ENCODE measurements at places on chromosomes 12 and 14.

GRCh38 chr14:24234095-24235005, 1.6 kb downstream of the GMPR2 start:
- no peak for DNase-seq

GRCh38 chr14:101188571-101188915, 285.0 kb upstream of the RTL1 start:
- no peak for DNase-seq

- peak; percentile 91 for DNase-seq
These were observed 102.8 kb downstream of the TGFB3 start for GRCh38 chr14:75879031-75879430.

- peak; percentile 46 for DNase-seq
These were observed 184.4 kb upstream of the EEA1 start for GRCh38 chr12:93113317-93114006.

DNA sequence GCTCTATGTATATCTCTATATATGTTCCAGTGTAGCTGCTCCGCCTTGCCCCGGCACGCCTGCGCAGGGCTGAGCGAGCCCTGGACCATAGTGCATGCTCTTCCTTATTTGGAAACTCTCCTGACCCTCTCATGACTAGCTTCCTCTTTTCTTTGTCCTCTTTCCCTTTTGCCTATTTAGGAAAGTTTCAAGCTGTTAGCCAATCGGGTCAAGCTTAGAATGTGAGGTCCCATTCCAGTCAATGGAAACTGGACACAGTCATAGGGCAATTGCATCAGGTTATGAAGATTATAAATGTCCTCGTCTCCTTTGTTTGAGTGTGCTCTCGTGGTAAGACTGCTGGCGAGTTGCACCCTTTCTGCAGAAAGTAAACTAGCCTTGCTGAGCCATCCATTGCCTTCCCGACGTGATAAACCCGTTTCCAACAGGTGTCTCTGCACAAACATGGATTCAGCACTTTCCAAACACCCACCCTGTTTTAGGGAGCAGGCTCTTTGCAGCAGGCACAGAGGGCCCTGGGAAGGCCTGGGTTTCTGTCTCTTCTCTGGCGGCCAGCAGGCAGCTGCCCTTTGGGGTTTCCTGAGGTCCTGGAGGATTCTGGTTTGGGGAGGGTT, 30.9 kb downstream of the CCDC92 start:
- DNase-seq = no peak

DNA sequence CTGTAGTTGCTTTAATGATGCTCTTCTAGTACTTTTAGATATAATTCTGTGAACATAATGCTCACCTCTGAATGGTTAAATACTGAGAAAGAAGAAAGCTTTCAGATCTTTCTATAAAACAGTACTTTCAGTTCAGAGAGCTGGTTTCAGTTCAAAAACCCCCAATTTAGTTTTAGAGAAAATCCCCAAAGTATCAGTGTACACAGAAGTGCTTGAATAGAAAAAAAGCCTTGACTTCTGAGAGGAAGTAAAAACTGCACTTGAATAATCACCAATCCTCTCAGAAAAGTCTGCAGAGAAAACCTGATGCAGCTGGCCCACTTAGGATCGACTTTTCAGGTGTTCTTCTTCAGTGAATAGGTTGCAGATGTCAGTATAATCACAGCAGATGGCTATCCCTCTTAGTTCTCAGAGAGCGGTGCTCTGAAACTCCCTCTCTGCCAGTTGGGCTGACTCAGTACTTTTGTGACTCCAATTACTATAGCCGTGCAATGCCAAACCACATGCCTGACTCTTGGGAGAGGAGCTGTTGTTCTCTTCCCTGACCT, 616.3 kb downstream of the LRFN5 start:
- peak; percentile 79 for DNase-seq

- DNase-seq = no peak
These were observed 5.4 kb upstream of the DPPA3 start for GRCh38 chr12:7705846-7706245.

DNA sequence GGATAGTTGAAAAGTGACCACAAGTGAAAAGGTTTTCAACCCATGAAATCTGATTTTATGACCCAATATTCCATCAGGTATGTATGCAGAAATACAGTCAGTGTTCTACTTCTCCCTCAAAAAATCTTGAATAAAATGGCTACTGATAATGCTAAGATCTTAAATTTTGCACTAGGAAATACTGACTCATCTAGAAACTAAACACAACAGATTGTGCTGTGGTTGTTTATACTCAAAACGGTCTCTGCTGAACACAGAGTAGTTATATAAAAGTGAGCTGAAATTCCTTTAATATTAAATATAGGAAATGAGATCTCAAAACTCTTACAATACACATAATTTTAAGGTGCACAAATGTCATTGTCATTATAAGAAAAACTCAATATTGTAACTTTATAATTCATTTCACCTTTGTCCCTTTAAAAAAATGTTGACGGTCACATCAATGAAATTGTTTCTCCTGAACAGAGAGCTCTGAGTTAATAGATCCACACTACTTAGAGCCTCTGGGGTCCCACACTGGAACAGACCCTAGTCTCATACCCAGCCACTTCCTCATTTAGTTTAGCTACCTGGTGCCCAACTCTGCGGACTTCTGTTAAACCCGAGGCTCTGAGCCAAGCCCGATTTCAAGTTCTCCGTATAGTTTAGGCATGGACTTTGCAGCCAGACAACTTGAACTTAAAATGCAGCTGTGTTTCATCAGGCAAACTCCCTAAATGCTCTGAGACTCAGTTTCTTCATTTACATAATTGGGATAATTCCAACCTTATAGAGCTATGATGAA, 9.3 kb downstream of the COCH start:
- DNase-seq = no peak

DNA sequence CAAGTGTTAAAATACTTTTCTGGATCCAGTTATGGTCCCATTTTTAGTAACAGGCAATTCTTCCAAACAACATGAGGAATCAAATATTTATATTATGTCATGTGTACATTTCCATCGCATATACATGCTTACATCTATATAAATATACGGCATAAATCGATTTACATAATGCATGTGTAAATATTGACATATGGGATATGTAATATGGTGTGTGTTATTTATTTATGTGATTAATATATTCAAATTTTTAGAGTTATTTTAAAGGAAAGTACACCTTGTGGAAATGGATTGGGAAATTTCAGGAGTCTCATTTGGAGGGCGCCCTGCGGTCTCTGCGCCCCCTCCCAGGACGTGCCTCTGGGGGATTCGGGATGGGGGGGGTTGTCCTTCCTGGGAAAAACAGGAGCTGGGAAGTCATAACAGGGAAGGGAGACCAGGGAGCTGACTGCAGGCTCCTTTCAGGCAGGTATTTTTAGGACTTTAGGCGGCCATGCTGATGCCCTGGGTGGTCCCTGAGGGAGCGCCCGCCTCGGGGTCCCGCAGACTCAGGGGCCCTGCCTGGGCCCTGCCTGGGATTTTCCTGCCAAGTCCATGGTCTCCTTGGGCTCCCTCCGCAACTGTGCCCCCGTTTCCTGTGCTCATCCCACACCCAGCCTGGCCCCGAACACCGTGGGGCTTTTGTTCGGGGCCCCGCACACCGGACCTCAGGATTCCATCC, 82.7 kb upstream of the SFSWAP start:
- no peak for DNase-seq

- no peak for DNase-seq
These were observed 46.4 kb downstream of the CRADD start for GRCh38 chr12:93723568-93723930.

DNA sequence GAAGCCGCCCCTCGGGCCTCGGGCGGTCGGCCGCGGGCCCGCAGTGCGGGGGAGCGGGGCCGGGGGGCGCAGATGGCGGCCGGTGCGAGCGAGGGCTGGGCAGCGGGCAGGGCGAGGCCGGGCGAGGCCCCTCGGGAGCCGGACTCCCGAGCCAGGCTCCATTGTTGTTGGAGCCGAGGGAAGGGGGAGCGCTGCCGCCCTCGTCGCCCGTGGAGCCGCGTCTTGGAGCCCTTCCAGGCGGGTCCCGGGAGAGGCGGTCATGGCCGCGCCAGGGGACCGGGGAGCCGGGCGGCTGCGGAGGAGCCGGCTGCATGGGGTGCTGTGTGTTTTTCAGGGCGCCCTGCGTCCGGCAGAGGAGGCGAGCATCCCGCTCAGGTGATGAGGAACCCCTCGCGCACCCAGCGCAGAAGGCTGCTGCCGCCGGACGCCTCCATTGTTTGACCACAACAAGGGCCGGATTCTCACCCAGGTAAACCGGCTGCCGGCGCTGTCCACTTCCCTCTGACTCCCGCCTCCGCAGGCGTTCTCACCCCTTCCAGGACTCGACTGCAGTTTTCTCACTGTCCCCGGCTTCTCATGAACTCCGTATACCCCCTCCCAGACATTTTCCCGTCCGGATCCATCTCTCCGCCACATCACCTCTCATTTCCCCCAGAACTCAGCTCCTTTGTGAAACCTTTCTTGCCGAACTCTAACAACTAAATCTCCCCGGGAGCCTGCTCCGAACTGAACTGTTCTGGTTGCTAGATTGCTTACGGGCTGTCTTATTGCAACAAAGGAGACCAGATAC, 732 bp downstream of the ZNF664 start:
- no peak for DNase-seq

DNA sequence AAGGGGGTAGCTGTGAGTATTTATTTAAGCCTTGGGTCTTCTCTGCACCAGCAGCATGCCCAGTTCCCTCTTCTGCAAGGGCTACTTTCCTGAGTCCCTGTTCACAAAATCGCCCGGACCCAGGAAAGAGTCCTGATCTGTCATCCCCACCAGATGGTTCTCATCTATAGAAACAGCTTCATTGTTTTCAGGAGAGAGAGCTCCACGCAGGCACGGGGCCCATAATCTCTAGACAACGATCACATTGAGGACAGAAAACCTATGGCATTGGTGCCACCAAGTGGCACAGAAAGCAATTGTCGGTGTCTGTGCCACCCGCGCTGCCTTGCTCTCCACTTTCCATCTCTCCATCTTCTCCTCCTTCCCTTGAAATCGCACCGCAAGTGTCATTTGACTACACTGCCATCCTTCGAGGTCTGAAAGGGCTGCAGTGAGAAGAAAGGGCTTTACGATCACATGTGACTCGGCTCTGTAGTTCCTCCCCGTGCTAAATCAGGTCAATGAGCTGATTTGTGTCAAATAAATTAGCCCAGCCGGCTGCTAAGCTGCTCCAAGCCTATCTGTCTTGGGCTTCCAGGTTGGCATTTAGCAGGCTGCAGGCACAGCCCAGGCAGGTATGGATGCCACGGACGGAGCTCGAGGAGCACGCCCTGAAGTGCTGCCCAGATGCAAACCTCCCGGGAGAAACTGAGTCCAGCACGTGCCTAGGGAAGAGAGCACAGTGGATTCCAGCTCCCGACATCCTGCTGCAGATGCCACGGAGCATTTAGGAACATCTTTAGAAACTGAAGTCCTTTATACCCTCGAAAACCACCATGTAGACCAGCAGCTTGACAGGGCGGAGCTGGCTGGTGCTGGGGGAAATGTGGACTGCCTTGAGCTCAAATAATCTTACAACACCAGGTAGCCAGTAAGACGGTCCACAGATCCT, 28.8 kb downstream of the SPRING1 start:
- peak; percentile 73 for DNase-seq

- DNase-seq = peak; percentile 45
These were observed 308.8 kb upstream of the SYT1 start for GRCh38 chr12:78555802-78556201.

DNA sequence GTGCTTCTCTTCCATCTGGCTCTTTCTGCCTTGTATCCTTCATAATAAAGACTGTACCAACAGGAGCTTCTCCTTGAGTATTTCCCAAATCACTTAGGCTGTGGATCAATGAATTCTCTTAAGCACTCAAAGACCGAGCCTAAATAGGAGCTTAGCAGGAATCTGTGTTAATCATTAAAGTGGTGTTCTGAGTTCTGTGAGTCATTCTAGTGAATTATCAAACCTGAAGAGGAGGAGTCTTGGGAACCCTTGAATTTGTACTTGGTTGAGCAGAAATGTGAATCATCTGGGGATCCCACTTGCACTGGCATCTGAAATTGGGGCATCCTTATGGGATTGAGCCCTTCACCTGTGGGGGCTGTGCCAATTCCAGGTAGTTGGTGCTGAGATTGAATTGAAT, 946.2 kb downstream of the BCL11B start:
- no peak for DNase-seq

GRCh38 chr12:12482959-12483358, 79.7 kb downstream of the DUSP16 start:
- no peak for DNase-seq

GRCh38 chr14:44463356-44464004, 43.6 kb downstream of the FSCB start:
- DNase-seq = no peak

GRCh38 chr12:104121001-104121400, 17.0 kb downstream of the NFYB start:
- peak; percentile 75 for DNase-seq

DNA sequence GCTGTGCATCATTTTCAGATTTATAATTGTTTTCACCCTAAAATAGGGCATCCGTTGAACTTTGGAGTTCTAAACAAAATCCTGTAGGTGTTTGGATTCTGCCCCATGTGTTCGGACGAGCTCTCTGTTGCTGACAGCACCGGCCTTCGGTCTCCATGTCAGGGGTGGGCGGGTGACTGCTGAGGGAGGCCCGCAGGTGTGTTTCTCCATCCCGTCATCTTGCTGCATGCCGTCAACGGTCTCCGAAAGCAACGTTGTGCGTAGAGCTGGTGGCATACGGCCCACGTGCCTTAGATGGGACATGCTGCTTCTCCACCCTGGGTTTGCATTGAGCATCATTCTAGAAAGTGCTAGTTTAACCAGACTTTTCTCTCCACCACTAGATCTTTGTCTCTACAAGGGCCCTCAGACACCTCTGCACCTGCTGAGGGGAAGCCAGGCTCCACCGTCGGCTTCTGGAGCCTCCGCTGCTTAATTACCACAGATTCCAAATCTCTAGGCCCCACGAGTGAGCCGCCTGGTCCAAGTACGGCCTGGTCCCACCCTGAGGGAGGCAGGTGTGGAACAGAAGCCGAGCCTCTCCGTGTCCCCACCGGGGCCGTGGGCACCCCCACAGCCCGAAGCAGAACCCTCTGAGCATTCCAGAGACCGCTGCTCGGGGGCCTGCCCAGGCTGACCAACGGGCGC, 15.7 kb upstream of the AMN start:
- DNase-seq = no peak

GRCh38 chr14:49865431-49865859, 12.9 kb upstream of the NEMF start:
- peak; percentile 78 for DNase-seq

GRCh38 chr12:45259675-45260074, 43.8 kb downstream of the ANO6 start:
- peak; percentile 42 for DNase-seq

- no peak for DNase-seq
These were observed 49.2 kb downstream of the GALNT4 start for GRCh38 chr12:89475203-89475990.

GRCh38 chr12:62854024-62854423, 80.9 kb downstream of the PPM1H start:
- no peak for DNase-seq

DNA sequence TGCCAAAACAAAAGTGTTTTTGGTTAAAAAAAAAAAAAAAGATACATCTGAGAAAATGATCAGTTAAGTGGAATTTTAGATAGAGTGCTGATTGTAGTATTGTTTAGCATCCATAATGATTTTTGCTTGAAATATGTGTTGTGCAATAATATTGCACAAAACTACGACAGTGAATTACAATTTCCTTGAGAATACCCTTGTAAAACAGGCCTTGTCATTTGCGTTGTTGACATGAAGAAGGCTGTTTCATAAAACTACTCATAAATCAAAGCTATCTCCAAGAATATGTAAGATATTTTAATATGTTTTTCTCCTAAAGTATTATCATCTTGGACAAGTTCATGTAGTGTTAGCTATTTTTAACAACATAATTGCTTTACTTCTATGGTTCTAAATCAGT, 1077.0 kb downstream of the LRFN5 start:
- peak; percentile 2 for DNase-seq

GRCh38 chr12:2555487-2556082, 239.2 kb upstream of the FKBP4 start:
- DNase-seq = no peak

GRCh38 chr14:68694516-68695235, 98.2 kb downstream of the ZFP36L1 start:
- DNase-seq = peak; percentile 75
